ENCODE measurements at places on chromosomes 1 and 21. TPM values are rescaled to one million over a fixed set of nuclear protein-coding genes. Genes with fewer than 3 reads are reported as not detected.
A peak's percentile ranks its signal among the peaks of the same experiment; 100 is the strongest.

- no peak overlapping the region for H3K27ac ChIP-seq
- H3K36me3 ChIP-seq, result no peaks in the 10 kb centered on the region
These were observed 350.9 kb downstream of the BRINP3 start for GRCh38 chr1:190126728-190127127.

DNA sequence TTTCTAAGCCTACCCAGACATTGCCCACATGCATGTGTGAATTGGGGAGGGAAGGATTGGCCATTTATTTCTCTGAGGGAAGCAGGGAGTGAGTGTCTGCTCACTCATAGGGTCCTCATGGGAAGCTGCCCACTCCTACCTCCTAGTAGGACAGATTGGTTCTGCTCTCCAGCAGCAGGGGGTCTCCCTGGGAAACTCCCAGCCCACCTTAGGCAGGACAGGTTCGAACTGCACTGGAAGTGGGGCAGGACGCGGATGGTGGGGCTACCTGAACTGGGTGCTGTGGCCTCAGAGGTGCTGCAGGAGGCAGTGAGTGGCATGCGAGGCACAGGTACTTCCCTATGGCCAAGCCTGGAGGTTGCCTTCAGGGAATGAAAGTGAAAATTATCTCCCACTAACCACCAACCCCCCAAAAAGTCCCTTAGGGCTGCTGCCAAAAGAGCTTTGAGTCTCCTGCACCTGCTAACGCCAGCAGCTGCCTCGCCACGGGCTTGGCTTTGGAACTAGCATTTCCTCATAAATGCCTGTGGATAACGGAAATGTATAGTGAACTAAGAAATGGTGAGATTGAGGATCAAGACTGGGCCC, 157.0 kb upstream of the COA6 start:
- H3K4me1 ChIP-seq, result peaks cover 6% of the 10 kb centered on the region
- no peaks in the 10 kb centered on the region for H3K36me3 ChIP-seq
- H3K27ac ChIP-seq, result no peak overlapping the region
- no peak for DNase-seq
- peaks cover 31% of the 10 kb centered on the region for H3K27me3 ChIP-seq

GRCh38 chr1:7983086-7983778, 21.7 kb downstream of the PARK7 start:
- H3K4me3 ChIP-seq, result no peak overlapping the region
- no peak overlapping the region for H3K27ac ChIP-seq
- DNase-seq, result no peak

DNA sequence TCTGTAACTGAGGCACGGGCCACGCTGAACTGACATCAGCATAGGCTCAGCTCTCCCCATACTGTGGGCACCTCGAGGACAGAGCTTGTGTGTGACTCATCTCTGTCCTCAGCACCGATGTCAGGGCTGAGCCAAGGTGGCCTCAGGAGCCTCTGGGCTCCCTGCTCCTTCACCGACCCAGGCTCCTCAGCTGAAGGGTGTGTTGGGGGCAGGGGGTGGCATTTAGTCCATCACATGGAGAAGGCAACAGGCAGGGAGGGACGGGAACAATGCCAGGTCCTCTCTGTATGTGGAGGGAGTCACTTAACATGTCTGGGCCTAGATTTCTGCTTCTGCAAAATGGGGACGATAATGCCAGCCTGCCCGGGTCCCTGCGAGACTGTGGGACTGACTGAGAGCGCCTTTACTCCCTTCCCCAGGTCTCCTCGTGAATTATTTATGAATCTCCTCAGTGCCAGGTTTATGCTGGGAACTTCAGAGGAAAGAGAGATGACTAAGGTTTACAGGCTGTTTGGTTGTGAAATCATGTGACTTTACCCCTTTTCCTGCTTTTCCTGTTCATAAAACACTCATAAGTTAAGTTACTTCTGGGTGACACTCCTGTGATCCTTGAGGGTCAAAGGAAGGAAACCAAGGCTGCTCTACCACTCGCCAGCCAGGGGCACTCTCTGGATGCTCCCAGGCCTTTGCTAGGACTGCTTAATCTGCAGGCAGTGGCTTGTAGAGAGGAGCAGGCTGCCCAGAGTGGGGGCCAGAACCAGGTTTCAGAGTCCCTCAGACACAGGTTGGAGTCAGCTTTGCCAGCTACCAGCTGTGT, 16.2 kb downstream of the TTC39A start:
- H3K36me3 ChIP-seq, result no peaks in the 10 kb centered on the region
- peak; percentile 67 for DNase-seq
- H3K27ac ChIP-seq, result peak overlapping the region; percentile 88
- H3K4me3 ChIP-seq, result no peak overlapping the region

GRCh38 chr1:38872401-38873026, 634 bp downstream of the MYCBP start:
- H3K4me3 ChIP-seq, result peak overlapping the region; percentile 72
- H3K4me1 ChIP-seq, result peaks cover 12% of the 10 kb centered on the region
- H3K27me3 ChIP-seq, result no peaks in the 10 kb centered on the region
- peak; percentile 28 for DNase-seq
- H3K27ac ChIP-seq, result peak overlapping the region; percentile 2

- DNase-seq, result peak; percentile 96
- no peaks in the 10 kb centered on the region for H3K36me3 ChIP-seq
- peak overlapping the region; percentile 96 for H3K27ac ChIP-seq
- H3K4me3 ChIP-seq, result peak overlapping the region; percentile 7
These were observed 14.7 kb upstream of the KCNE1 start for GRCh38 chr21:34526618-34527290.

DNA sequence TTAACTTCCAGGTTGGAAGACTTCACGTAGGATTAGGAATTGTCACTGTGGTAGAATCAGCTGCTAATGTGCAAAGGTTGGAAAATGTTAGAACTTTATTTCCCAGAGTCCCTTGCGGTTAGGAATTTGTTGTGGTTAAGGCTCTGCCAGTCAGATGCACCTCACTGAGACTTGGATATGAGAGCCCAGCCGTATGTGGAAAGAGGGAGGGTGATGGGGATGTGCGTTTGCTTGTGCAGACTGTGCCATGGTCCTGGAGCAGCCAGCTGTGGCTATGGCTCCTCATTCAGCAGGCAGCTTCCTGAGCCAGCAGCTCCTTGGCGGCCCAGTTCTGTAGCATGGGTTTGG, 12.5 kb downstream of the S100A10 start:
- no peak overlapping the region for H3K4me3 ChIP-seq
- peaks cover 69% of the 10 kb centered on the region for H3K4me1 ChIP-seq
- H3K36me3 ChIP-seq, result no peaks in the 10 kb centered on the region
- peak overlapping the region; percentile 71 for H3K27ac ChIP-seq
- H3K27me3 ChIP-seq, result no peaks in the 10 kb centered on the region
- DNase-seq, result no peak

- H3K27ac ChIP-seq, result peak overlapping the region; percentile 40
- H3K4me1 ChIP-seq, result no peaks in the 10 kb centered on the region
- peak; percentile 39 for DNase-seq
- H3K36me3 ChIP-seq, result no peaks in the 10 kb centered on the region
- H3K4me3 ChIP-seq, result no peak overlapping the region
These were observed 37.3 kb downstream of the OLFML2B start for GRCh38 chr1:161986328-161986727.

GRCh38 chr1:226107471-226108460, 45.2 kb downstream of the H3-3A start:
- no peak overlapping the region for H3K4me3 ChIP-seq
- H3K36me3 ChIP-seq, result no peaks in the 10 kb centered on the region
- DNase-seq, result no peak
- no peaks in the 10 kb centered on the region for H3K27me3 ChIP-seq

GRCh38 chr1:47175227-47175934, 14.5 kb downstream of the PDZK1IP1 start:
- no peak overlapping the region for H3K4me3 ChIP-seq
- H3K27me3 ChIP-seq, result no peaks in the 10 kb centered on the region
- DNase-seq, result peak; percentile 79

- DNase-seq, result no peak
- H3K27me3 ChIP-seq, result no peaks in the 10 kb centered on the region
- no peak overlapping the region for H3K27ac ChIP-seq
- no peaks in the 10 kb centered on the region for H3K36me3 ChIP-seq
- peaks cover 26% of the 10 kb centered on the region for H3K4me1 ChIP-seq
- H3K4me3 ChIP-seq, result no peak overlapping the region
These were observed 14.1 kb downstream of the HIPK1 start for GRCh38 chr1:113943028-113943811.

The OR2G6 gene
- polyA plus RNA-seq, result not detected

The ACTN2 gene
- polyA plus RNA-seq, result 0.57 TPM

The GLMN gene
- polyA plus RNA-seq, result 14.5 TPM

The DNAJB4 gene
- 22.7 TPM for polyA plus RNA-seq

The BCAN gene
- not detected for polyA plus RNA-seq

The KRTCAP2 gene
- 454 TPM for polyA plus RNA-seq

The LMO4 gene
- polyA plus RNA-seq, result 59.1 TPM

The WNT3A gene
- polyA plus RNA-seq, result not detected

The FASLG gene
- polyA plus RNA-seq, result not detected

All from hepatocyte (in vitro differentiated cells).